NCI-H460 (cell line): ENCODE measurements at places on chromosomes 2 and 18.

- DNase-seq: no peak
These were observed 1.8 kb downstream of the KIF5C start for GRCh38 chr2:148876595-148877402.

- DNase-seq: no peak
These were observed 65.1 kb downstream of the LOXHD1 start for GRCh38 chr18:46591783-46592391.

GRCh38 chr18:57741273-57741672 lies 61.8 kb downstream of the ATP8B1 start:
- no peak for DNase-seq

DNA sequence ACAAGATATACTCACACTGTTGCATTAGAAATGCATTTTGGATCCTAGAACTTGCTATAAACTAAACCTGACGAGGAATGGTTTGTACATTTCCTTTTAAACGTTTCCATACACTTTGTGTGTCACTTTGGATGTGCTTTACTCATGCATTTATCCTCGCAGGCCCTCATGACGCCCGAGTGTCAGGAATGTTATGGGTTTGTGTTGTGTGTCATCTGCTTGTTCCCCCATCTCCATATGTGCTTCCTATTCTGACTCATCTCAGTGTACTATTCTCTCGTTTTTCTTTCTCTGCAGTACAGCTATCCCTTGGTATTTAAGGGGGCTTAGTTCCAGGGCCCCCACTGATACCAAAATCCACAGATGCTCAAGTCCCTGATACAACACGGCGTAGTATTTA lies 121.5 kb upstream of the RASGRP3 start:
- no peak for DNase-seq

DNA sequence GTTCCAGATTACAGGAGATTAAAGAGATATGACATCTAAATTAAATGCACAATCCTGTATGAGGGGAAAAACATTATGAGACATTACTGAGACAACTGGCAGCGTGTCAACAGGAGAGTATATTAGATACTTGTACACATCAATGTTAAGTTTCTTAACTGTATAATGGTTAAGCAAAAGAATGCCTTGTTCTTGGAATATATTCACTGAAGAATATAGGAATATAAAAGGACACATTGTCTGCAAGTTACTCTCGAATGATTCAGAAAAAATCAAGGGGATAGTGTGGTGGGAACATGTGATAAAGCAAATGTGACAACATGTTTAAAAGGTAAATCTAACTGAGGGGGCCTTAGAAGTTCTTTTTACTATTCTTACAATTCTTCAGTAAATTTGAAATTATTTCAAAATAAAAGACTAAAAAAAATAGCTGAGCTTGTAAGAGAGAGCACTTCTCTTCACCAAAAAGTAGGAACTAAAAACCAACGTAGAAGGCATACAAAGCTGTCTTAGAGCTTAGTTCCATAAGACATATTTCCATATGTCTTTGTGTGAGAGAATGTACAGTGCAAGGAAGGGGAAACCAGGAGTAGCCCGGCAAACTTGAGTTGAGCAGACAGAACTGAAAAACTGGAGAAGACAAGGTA lies 7.5 kb downstream of the WDPCP start:
- no peak for DNase-seq

- DNase-seq: no peak
These were observed 33.5 kb upstream of the CRIM1 start for GRCh38 chr2:36322108-36322507.

DNA sequence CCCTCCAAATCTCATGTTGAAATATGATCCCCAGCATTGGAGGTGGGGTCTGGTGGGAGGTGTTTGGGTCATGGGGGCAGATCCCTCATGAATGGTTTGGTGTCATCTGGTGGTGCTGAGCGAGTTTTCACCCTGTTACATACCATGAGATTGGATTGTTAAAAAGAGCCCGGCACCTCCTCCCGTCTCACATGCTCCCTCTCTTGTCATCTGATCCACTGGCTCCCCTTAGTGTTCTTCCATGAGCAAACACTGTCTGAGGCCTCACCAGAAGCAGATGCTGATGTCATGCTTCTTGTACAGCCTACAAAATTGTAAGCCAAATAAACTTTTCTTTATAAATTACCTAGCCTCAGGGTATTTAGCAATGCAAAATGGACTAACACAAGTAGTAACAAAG lies 405.0 kb upstream of the SLC39A10 start:
- DNase-seq: no peak

DNA sequence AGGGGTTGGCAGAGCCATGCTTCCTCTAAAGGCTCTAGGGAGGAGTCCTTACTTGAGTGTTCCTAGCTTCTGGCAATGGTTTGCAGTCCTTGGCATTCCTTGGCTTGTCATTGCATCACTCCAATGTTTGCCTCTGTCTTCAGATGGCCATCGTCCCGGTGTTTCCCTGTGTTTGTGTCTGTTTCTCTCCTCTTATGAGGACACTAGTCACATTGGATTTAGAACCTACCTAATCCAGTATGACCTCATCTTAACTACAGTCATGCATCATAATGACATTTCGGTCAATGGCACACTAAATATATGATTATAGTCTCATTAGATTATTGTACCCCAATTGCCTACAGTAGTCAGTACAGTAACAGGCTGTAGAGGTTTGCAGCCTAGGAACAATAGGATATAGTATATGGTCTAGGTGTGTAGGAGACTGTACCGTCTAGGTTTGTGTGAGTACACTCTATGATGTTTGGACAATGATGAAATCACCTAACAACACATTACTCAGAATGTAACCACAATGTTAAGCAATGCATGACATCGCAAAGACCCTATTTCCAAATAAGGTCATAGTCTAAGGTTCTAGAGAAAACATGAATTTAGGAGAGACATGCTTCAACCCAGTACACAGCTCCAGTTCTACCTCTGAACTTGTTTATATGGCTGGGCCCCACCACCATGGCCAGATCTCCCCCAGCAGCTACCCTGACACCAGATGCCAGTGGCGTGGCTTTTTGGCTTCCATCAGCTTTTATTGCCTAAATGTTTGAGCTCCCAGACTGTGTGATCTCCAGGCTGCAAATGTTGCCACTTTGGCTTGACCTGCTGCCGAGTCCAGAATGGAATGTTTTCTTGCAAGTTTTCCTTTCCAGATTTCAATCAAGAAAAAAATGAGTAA lies 22.1 kb downstream of the SRD5A2 start:
- DNase-seq: no peak

DNA sequence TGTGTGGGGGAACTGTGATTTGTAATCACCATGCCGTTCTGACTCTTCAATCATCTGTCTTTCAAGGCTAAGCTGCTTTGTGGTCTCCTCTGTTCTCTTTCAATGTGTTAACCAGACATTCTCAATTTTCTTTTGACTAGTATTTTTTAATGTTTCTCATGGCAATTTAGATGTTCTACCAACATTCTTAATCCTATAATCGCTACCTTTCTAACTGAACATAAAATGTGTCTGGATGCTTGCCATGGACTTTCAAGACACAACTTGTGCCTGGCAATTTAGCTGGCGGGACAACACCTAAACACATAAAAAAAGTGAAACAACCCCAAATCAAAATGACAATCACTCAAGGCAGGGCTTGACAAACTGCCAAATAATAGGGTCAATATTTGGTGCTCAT lies 135.0 kb upstream of the ACKR3 start:
- DNase-seq: no peak

DNA sequence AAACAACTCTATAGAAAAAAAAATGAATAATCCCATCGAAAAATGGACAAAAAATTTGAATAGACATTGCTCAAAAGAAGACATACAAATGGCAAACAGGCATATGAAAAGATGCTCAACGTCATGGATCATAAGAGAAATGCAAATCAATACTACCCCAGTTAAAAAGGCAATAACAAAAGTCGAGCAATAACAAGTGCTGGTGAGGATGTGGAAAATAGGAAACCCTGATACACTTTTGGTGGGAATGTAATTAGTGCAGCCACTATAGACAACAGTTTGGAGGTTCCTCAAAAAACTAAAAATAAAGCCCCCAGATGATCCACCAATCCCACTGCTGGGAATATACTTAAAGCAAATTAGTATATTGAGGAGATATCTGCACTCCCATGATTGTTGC lies 701.5 kb downstream of the NUP35 start:
- DNase-seq: no peak

DNA sequence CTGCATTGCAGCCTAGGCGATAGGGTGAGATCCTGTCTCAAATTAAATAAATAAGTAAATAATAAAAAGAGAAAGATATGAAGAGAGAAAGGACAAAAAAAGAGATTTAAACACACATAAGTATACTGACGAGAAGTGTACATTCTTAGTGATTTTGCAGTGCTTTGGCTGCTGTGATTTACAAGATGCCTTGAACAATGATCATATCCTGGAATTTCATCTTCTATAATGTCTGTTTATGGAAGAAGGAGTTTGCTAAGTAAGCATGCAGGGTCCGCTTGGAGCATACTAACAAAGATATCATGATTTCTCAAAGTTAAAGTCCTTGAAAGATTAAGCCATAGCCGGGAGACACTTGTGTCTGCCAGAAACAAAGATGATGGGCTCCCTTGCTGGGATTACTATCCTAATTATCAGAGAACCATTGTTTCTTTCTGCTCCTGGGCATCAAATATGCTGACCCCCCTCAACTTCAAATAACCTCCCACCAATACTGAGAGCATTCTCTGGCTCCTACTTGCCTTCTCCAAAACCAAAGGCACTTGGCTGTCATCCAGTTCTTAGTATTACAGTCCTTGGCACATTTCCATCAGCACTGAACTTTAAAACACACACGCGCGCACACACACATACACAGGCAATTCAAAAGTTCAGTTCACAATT lies 47.5 kb upstream of the STAM2 start:
- DNase-seq: no peak

- DNase-seq: no peak
These were observed 65.4 kb downstream of the PLA2R1 start for GRCh38 chr2:159996792-159997546.

DNA sequence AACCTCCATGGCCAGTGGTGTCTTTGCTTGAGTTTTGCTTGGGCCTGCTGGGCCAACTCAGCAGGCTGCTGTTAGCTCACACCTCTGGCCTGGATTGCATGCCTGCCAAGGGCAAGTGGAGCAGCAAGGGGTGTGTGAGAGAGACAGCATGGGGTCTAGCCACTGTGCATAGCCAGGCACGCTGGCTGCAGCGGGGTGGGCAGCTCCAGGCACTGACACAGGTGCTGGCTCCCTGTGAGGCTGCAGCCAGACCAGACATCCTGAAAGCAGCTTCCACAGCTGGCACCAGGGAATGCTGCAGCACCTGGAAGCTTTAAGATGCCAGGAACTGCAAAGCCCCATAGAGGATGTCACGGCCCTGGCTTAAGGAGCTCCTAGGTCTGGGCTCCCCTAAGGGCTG lies 376.4 kb upstream of the VWC2L start:
- DNase-seq: no peak

DNA sequence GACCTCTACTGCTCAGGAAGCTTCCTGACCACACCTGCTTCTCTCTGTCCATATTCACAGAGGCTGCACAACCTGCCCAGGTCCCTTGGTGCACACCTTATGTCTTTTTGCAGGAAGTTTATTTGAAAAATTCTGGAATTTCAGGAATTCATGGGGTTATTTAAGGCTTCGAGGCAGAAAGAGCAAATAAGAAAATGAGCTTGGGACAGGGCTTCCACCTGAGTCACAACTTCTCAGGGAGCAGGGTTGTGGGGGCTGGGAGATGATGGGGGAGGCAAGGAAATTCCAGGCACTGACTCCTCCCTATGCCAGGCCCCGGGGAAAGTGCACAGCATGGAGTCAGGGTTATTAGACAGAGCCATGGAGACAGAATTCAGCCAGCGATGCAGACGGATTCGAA lies 57.7 kb downstream of the INHBB start:
- DNase-seq: no peak

DNA sequence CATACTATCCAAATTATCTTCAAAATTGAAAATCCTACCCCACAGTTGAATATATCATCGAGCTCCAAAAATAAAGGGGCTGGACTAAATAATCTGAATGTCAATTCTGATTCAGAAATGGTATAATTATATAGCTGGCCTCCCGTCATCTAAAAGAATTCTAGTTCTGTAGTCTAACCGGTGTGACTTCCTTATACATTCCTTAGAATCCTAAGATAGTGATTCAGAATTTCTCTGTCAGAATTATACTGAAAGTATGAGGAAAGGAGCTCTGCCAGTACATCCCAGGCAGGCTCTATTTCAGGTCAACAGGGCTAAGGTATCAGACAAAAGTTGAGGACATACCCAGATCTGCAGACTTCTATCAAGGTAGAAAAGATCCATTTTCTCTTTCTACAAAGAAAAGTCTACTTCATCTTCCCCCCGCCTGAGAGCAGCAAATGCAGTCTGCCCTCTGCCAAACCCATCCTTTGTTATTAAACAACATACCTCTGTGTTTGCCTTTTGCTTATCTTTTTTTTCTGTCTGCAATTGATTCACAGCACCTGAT lies 128.5 kb downstream of the METTL4 start:
- no peak for DNase-seq

DNA sequence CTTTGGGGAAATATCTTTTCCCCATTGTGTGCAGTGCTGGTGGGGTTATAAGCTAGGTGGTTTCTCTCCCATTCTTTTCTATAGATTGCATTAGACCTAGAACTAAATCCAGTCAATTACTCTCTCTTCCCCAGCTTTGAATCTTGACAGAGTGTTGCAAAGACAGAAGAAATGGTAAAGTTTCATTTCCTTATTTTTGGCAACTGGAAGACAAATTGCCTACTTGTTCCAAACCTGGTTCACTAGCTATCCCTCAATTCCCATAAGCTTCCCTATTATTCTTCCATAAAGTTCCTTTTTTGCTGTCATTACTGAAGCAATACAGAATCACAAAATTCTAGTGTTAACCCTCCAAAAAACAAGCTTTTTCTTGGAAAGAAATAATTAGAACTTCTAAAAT lies 94.0 kb upstream of the ITGA4 start:
- DNase-seq: no peak

DNA sequence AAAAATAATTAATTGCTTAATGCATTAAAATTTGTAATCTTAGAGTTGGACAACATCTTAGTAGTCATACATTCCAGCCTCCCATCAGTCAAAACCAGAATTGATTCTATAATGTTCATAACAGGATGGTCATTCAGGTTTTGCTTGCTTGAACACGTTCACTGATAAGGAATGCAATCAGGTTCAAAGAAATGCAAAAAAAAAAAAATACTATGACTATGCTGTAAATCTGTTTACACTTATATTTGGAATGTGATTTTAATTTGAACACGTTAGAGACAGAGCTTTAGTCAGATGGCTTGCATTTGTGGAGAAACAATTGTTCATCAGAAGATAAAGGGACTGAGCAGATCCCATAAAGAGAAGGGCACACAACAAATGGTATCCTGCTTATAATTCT lies 131.3 kb upstream of the UNC80 start:
- no peak for DNase-seq

DNA sequence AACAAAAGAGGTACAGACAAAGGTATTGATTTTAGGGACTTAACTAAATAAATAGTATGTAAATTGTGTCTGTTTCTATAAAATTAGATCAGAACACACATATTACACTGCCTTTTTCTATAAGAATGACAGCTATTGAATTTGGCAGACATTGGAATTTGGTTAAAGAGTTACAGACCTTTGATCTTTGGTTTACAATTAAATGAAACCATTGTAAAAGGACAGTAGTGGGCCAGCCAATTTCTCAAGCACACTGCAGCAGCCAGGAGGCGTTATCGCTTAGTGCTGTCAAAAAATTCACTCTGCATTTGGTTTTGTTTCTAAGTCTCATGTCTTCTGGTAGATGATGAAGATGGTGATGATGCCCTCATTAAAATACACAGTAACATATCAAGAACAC lies 175.9 kb downstream of the NR4A2 start:
- no peak for DNase-seq
